ENCODE measurements at places on chromosomes 12 and 14.

- no peaks in the 10 kb centered on the region for H3K4me1 ChIP-seq
- H3K27ac ChIP-seq, result no peak overlapping the region
- H3K36me3 ChIP-seq, result no peaks in the 10 kb centered on the region
- no peak for DNase-seq
- no peaks in the 10 kb centered on the region for H3K27me3 ChIP-seq
- H3K4me3 ChIP-seq, result no peak overlapping the region
Observed at GRCh38 chr12:14007639-14008038, 26.2 kb upstream of the GRIN2B start.

DNA sequence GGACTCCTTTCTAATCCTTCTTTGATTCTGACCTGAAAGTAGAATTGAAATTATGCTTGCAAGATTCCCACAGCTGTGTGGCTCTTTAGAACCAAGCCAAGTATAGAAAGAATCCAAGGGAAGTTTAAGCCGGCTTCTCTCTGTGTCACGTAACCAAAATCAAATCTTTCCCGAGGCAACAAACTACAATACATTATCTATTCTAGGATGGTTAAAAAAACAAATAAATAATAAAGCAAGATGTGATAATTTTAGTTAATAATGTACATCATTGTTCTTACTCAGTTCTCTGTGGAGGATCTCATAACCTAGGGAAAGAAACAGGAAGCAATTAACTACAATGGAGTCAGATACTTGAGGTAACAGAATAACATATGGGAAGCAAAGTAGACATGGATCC is 78.1 kb upstream of the ST8SIA1 start:
- no peak overlapping the region for H3K4me3 ChIP-seq
- peaks cover 14% of the 10 kb centered on the region for H3K4me1 ChIP-seq

DNA sequence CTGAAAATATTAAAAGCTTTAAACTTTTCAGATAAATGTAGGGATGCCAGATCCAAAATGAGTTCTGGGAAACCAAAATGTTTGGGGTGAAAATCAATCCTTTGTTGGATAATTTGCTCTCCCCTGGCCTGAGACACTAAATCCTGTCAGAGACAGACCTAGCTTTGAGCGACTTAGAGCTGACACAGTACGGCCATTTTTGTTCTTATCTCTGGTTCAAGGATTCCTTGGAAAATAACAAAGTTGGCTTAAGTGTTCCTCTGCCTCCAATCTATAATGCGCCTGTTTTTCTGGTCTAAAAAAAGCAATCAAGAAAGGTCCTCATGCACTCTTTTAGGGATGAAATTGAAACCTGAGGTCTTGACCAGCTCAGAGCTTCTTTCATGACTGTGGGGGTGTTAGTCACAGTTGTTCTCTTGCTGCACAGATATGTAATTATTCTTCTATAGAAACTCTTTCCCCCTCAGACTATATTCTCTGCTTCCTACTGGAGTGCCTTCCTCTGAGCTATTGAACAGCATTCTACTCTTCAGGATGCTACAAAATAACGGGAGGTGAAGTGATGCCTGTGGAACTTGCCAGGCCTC is 52.3 kb upstream of the EGLN3 start:
- no peak overlapping the region for H3K27ac ChIP-seq
- no peak for DNase-seq
- H3K4me1 ChIP-seq, result no peaks in the 10 kb centered on the region
- no peak overlapping the region for H3K4me3 ChIP-seq

GRCh38 chr14:92039063-92039718 is 668 bp downstream of the TRIP11 start:
- peaks cover 8% of the 10 kb centered on the region for H3K4me1 ChIP-seq
- peak overlapping the region; percentile 99 for H3K27ac ChIP-seq
- H3K4me3 ChIP-seq, result peak overlapping the region; percentile 83
- no peaks in the 10 kb centered on the region for H3K36me3 ChIP-seq

DNA sequence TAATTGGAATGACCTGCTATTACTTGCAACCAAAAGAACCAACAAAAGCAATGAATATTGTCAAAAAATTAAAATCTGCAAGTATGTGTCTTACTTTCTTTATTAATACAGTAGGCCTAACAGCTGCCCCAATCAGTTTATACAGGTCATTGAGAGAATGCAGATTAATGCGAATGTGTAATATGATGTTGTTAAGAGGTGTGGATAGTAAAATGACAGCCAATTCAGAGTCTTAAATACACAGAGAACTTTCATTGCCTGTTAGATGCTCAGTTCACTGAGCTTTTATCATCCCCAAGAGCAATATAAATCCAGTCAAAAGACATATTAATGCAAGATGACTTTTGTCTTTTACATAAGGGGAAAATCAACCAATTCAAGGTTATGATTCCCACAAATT is 58.7 kb downstream of the STXBP6 start:
- no peak for DNase-seq
- H3K4me3 ChIP-seq, result no peak overlapping the region
- H3K27ac ChIP-seq, result no peak overlapping the region
- H3K36me3 ChIP-seq, result no peaks in the 10 kb centered on the region

DNA sequence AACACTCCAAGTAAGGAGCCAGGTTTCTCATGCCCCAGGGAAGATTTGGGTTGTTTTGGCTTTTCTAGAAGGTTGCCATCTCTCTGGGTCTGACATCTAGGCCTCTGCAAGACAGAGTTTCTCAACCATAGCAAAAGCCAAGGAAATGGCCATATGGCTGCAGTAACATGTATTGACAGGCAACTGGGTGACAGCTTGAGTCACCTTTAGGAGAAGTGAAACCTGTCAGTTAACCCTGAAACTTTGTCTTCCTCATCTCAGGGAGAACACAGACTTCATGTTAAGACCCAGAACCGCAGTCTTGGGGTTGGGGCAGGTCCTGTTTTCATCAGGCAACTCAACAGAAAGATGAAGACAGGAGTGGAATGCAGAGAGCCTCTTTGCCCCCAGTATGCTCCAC is 46.0 kb upstream of the PLBD1 start:
- no peak overlapping the region for H3K27ac ChIP-seq
- H3K27me3 ChIP-seq, result no peaks in the 10 kb centered on the region
- no peak overlapping the region for H3K4me3 ChIP-seq

- no peaks in the 10 kb centered on the region for H3K27me3 ChIP-seq
- no peak for DNase-seq
- peaks cover 23% of the 10 kb centered on the region for H3K4me1 ChIP-seq
- H3K36me3 ChIP-seq, result no peaks in the 10 kb centered on the region
- peak overlapping the region; percentile 76 for H3K27ac ChIP-seq
Observed at GRCh38 chr12:22728987-22729386, 104.0 kb downstream of the ETNK1 start.

DNA sequence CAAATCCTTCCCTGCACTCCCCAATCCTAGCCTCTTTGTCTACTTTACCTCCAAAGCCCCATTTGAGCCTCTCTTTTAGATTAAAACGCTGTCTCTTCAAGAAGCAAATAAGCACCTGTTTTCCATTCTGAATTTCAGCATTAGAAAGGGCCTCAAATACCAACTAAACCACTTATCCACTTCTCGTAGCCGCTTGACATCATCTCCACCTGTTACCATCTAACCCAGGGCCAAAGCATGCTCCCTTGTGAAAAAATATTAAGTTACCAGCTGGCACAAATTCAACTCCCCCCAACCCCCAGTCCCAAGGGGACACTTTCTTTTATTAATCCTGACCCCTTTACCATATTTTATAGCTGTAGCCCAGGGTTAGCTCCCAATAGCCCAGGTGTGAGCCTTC is 43.1 kb downstream of the GPHB5 start:
- H3K27ac ChIP-seq, result no peak overlapping the region
- peaks cover 38% of the 10 kb centered on the region for H3K4me1 ChIP-seq
- H3K27me3 ChIP-seq, result no peaks in the 10 kb centered on the region
- no peak for DNase-seq

- DNase-seq, result no peak
- H3K36me3 ChIP-seq, result no peaks in the 10 kb centered on the region
- H3K27ac ChIP-seq, result no peak overlapping the region
- H3K27me3 ChIP-seq, result no peaks in the 10 kb centered on the region
Observed at GRCh38 chr12:128969480-128970055, 116.3 kb downstream of the GLT1D1 start.

GRCh38 chr12:33795536-33795935 is 226.8 kb upstream of the ALG10 start:
- no peak for DNase-seq
- H3K4me3 ChIP-seq, result no peak overlapping the region
- no peak overlapping the region for H3K27ac ChIP-seq

GRCh38 chr12:93223440-93224426 is 154.0 kb upstream of the NUDT4 start:
- no peak overlapping the region for H3K27ac ChIP-seq
- H3K36me3 ChIP-seq, result no peaks in the 10 kb centered on the region
- no peaks in the 10 kb centered on the region for H3K27me3 ChIP-seq
- H3K4me3 ChIP-seq, result no peak overlapping the region
- no peaks in the 10 kb centered on the region for H3K4me1 ChIP-seq
- no peak for DNase-seq

- H3K4me1 ChIP-seq, result no peaks in the 10 kb centered on the region
- no peak overlapping the region for H3K4me3 ChIP-seq
- DNase-seq, result no peak
- H3K27ac ChIP-seq, result no peak overlapping the region
Observed at GRCh38 chr12:66065150-66065549, 65.4 kb downstream of the LLPH start.

DNA sequence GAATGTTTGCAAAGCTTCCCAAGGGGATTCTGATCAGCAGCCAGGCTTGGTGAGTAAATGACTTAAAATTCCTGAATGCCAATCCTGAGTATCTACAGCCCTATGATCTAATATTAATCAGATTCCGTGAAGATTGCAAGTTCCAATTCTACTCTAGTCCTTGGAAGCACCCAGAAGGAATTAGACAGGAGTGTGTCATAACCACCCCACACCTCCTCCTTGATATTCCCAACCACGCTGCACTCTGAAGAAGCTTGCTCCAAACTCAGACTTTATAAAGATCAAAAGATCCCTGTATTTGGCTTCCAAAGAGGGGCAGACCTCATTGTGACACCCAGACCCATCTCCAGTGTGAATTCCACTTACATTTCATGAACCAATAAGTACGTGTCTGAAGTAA is 306.0 kb downstream of the BCL11B start:
- no peaks in the 10 kb centered on the region for H3K36me3 ChIP-seq
- H3K27me3 ChIP-seq, result no peaks in the 10 kb centered on the region
- no peak for DNase-seq
- no peaks in the 10 kb centered on the region for H3K4me1 ChIP-seq
- no peak overlapping the region for H3K4me3 ChIP-seq
- H3K27ac ChIP-seq, result no peak overlapping the region

- H3K27ac ChIP-seq, result no peak overlapping the region
- no peaks in the 10 kb centered on the region for H3K4me1 ChIP-seq
- H3K27me3 ChIP-seq, result no peaks in the 10 kb centered on the region
- no peaks in the 10 kb centered on the region for H3K36me3 ChIP-seq
Observed at GRCh38 chr12:30991466-30991865, 64.9 kb downstream of the TSPAN11 start.

GRCh38 chr12:64252681-64253080 is 30.6 kb upstream of the KICS2 start:
- no peaks in the 10 kb centered on the region for H3K27me3 ChIP-seq
- DNase-seq, result no peak
- no peak overlapping the region for H3K27ac ChIP-seq

DNA sequence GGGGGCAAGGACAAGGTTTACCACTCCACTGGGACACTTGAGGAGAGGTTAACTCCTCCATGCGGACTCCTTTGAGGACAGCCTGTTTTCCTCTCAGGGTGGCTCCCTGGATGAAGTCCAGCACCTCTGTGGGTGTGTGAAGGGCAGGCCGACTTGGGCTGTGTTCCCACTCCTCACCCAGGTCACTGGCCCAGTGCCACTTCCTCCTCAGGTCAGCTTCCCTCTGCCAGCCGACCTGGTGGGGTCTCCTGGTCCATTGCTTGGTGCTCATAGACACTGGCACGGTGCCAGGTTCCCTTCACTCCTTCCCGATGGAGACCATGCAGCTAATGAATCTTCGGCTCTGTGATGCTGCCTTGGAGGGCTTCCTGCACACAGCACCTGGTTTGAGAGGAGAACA is 146.4 kb upstream of the RTL1 start:
- H3K4me1 ChIP-seq, result no peaks in the 10 kb centered on the region
- no peak overlapping the region for H3K27ac ChIP-seq
- no peak for DNase-seq
- H3K4me3 ChIP-seq, result no peak overlapping the region
- H3K36me3 ChIP-seq, result peaks cover 40% of the 10 kb centered on the region
- H3K27me3 ChIP-seq, result no peaks in the 10 kb centered on the region

GRCh38 chr14:47353186-47353585 is 322.2 kb downstream of the MDGA2 start:
- H3K4me1 ChIP-seq, result no peaks in the 10 kb centered on the region
- no peaks in the 10 kb centered on the region for H3K36me3 ChIP-seq
- DNase-seq, result no peak
- no peak overlapping the region for H3K27ac ChIP-seq
- H3K27me3 ChIP-seq, result no peaks in the 10 kb centered on the region

- no peak for DNase-seq
- peaks cover 11% of the 10 kb centered on the region for H3K4me1 ChIP-seq
- no peak overlapping the region for H3K27ac ChIP-seq
- H3K4me3 ChIP-seq, result no peak overlapping the region
- H3K27me3 ChIP-seq, result no peaks in the 10 kb centered on the region
Observed at GRCh38 chr14:71554959-71555612, 377.1 kb upstream of the RGS6 start.

DNA sequence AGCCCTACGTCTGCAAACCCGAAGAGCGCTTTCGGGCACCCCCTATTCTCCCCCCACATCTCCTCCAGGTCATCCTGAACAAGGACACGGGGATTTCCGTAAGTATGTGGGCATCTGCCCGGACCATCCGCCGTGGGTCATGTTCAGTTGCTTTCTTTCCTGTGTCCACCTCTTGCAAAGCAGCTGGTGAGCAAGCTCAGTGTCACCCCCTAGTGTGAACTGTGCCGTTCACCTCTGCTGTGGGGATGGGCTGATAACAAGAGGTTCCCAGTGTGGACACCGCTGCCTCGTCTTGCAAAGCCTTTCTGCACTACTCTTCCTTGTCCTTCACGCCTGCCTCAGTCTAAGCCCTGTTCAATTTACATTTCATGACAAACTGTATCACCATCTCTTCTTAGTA is 8.6 kb downstream of the PRKAB1 start:
- no peaks in the 10 kb centered on the region for H3K27me3 ChIP-seq
- peaks cover 1% of the 10 kb centered on the region for H3K4me1 ChIP-seq
- peak overlapping the region; percentile 17 for H3K27ac ChIP-seq
- DNase-seq, result no peak
- no peak overlapping the region for H3K4me3 ChIP-seq

GRCh38 chr12:66087365-66087943 is 43.1 kb downstream of the LLPH start:
- H3K36me3 ChIP-seq, result no peaks in the 10 kb centered on the region
- no peaks in the 10 kb centered on the region for H3K4me1 ChIP-seq
- no peak overlapping the region for H3K4me3 ChIP-seq
- no peaks in the 10 kb centered on the region for H3K27me3 ChIP-seq
- DNase-seq, result peak; percentile 58
- no peak overlapping the region for H3K27ac ChIP-seq
